ENCODE measurements at places on chromosomes 13 and 19.

DNA sequence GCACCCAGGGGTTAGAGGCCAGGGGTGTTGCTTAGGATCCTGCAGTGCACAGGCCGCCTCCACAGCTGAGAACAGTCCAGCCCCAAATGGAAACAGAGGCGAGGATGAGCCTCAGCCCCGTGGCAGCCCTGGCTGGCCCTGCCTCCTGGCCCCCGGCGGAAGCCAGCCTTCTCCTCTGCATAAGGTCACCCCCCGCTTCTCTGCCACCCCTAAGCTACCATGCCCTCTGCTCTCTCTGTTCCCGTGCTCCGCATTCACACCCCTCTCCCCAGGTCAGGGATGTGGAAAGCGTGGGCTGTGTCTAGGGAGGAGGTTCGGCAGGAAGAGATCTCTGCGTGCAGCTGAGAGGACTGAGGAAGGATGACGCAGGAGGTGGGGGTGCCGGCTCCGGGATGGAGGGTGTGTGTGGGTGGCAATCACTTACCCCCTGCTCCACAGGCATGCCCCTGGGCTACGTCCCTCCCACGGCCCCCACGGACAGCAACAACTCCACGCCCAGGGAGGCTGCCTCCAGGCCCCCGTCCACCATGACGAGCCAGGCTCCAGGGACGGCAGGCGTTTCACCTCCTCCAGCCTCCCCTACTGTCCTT, 6.0 kb downstream of the SSC5D start:
- DNase-seq = no peak

- DNase-seq = no peak
Observed at GRCh38 chr19:12597594-12597993, 13.0 kb downstream of the ZNF490 start.

DNA sequence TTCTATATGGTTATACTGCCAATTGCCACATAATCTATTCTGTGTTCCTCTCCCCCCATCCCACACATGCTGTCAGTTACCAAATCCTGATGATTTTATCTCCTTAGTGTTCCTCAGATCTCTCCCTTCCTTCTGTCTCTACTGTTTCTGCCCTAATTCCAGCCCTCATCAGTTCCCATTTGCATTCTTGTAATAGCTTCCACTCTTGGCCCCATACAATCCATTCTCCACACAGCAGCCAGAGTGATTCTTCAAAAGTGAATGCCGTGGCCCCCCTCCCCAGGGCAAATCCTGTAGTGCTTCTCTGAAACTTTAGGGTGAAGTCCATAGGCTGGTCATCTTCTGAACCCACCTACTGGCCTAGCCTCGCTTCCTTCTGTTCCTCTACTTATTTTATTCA, 114.4 kb downstream of the ZAR1L start:
- DNase-seq = no peak

GRCh38 chr13:50643060-50643459, 200.4 kb downstream of the DLEU7 start:
- no peak for DNase-seq

GRCh38 chr19:32223595-32224370, 121.6 kb upstream of the ZNF507 start:
- no peak for DNase-seq

- no peak for DNase-seq
Observed at GRCh38 chr19:5186293-5187050, 154.1 kb downstream of the PTPRS start.

DNA sequence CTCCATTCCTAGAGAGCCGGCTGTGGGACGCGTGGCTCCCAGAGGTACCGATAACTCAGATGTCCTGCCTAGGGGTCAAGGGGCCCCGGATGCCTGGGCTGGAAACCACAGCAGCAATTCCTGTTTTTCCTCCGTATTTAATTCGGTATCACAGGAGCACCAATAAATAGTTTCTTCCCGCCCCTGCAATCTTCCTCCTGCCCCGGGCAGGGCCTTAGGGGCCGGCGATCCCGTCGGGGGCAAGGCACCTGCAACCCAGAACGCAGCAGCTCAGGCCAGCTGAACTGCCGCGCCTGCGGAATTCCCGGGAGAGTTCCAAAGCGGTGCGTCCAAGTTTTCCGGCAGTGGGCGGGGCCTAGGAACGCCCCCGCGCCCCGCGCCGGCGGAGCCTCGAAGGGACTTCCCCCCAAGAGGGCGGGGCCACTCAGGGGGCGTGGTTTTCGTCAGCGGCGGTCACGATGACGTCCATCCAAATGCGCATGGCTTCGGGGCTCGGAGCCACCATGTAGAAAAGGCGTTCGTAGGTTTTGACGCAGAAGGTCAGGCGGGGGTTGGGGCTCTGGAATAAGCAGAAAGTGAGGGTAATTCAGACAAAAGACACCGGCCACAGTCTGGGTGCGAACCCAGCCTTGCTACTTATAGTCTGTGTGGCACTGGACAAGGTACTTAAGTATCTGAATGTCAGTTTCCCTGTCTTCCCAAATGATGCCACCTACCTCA, 9.7 kb upstream of the LYPD3 start:
- peak; percentile 95 for DNase-seq

DNA sequence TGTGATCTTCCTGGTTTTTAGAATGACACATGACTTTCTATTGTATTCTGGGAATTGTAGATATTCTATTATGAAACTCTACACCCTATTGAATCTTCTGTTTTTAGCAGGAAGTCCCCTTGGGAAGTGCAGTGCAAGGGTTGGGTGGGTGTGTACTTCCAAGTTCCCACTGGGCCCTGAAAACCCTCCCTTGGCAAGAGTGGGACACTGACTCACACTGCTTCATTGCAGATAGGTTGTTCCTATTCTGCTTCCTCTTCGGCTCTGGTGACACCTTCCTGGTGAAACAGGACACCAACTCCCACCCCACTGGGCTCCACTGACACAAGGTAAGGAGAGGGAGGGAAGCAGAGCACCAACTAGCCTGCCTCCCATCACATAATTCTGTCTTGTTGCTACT, 121.8 kb downstream of the KCTD12 start:
- DNase-seq = peak; percentile 47

GRCh38 chr19:36330216-36330615, 48.8 kb downstream of the ZFP14 start:
- DNase-seq = no peak

DNA sequence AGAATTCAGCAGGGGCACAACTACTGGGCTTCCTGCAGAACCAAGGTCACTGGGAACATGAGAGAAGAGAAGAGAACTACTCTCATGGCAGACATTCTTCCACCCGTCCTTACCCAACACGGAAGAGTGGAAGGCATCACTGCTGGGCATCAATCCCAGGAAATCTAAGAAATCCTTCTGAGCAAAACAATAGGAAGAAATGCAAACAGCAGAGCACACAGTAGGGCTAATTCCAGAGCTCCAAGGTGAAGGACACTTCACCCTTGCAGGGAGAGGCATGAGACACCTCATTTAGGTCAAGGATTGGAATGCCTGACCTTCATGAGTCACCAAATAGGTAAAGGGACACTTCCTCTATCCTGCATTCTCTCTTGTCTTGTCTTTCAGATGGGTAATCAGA, 2.8 kb downstream of the ERVV-2 start:
- no peak for DNase-seq

- no peak for DNase-seq
Observed at GRCh38 chr13:21316376-21316775, 139.9 kb downstream of the MRPL57 start.

DNA sequence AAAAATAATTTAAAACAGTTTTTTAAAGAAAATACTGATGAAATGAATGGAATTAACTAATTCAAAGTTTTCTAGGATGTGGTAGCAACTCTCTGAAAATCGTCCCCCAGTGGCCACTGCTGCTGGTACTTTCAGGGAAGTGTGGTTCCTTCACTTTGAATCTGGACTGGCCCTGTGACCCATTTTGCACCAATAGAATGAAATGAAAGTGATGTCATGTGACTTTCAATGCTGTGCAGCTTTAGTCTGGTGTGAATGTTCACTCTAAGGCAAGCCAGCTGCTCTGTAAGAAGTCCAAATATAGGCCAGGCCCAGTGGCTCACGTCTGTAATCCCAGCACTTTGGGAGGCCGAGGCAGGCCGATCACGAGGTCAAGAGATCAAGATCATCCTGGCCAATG, 26.4 kb upstream of the HNRNPA1L2 start:
- no peak for DNase-seq

- no peak for DNase-seq
Observed at GRCh38 chr19:32687681-32688080, 3.9 kb upstream of the NUDT19 start.

- no peak for DNase-seq
Observed at GRCh38 chr13:30142486-30143211, 164.7 kb downstream of the KATNAL1 start.

GRCh38 chr13:108315991-108316390, 46.5 kb downstream of the TNFSF13B start:
- no peak for DNase-seq

GRCh38 chr13:111213964-111214726, 99.0 kb downstream of the ARHGEF7 start:
- no peak for DNase-seq

DNA sequence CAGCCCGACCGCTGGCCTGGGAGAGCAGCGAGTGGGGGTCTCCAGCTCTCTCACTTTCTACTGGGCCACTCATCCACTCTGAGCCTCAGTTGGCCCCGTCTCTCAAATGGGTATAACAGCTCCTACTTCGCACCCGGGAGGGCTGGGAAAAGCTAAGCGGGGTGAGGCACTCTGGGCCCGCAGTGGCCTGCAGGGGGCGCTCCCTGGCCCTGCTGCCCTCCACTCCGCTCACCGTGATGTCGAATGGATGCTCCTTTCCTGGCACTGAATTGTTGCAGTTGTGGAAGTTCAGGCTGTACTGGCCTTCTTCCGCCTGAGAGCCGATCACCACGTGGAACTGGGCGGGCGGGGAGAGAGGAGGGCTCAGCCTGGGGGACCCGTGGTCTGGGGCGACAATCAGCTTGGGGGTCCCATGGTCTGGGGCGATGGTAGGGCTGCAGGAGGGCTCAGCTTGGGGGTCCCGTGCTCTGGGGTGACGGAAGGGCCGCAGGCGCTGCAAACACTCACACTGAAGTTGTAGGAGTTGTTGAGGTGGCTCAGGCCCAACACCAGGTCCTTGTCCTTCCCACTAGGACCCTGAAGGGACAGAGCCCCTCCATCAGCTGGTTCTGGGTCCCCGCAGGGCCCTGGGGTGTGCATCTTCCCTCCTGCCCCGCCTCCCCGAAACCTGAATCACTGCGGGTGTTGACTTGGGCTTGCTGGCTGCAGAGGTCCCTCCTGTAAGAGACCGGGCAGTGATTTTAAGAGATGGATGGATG, 3.9 kb downstream of the GPR108 start:
- DNase-seq = no peak

DNA sequence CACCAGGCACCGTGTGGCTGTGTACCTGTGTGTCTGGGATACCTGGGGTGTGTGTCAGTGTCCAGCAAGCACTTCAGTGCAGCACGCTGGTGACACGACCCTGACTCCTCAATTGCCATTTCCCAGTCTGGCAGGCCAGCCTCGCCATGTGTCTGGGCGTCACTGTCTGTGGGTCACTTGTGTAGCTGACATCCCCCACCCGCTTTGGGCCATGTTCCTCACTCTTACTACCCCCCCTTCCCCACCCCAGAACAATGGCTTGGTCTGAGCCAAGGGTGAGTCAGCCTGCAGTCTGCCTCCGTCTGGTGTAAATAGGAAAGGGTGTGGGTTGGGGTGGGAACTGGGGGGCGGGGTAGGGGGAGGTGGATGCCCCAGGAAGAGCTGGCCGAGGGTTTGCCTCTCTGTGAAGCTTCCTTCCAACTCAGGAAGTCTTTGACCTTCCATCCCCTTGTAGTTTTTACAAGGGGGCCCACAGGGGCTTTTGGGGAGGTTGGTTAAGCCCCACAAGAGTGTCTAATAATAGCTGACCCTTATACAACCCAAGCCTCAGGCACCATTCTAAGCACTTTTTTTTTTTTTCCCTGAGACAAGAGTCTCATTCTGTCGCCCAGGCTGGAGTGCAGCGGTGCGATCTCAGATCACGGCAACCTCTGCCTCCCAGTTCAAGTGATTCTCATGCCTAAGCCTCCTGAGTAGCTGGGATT, 17.6 kb downstream of the NOVA2 start:
- no peak for DNase-seq

DNA sequence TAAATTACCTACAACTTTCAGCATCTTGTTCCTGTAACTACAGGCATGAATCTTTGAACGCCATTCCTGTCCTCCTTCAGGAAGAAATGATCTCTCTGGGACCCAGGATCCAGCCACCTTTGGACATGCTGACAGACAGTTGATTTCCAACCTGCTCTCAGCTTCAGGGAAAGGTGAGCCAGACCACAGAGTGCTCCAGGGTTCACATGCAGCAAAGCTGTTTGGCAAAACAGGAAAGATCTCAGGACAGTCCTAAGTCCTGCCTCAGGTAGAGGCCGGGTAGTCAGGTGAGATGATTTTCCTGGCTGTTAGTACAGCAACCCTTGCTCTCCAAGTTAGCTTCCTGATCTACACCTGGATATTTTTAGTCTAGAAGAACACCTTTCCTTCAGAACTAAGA, 9.1 kb downstream of the SLC15A1 start:
- no peak for DNase-seq

- no peak for DNase-seq
Observed at GRCh38 chr13:89227356-89227755, 1556.2 kb downstream of the SLITRK5 start.

DNA sequence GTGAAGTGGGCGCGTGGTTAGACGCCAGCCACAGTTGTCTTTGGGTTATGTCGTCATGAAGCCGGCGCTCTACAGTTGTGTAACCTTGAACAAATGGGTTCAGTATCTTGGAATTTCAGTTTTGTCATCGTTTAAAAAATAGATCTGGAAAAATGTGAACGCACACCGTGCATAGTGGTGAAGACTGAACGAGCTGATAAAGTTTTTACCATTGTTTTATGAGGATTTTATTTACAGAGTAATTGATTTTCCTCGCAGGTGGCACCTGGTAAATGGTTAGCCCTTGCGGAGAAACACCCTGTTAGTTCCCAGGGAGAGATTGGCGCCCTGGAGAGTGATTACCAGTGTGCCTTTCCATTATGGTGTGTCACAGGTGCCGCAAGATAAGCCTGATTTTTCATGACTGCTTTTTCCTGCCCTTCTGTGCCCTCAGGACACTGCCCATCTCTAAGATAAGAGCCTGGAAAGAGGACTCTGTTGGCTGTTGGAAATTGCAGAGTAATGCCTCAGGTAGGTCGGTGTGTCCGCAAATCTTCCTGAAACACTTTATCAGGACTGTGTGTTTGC, 577 bp downstream of the ZNF181 start:
- no peak for DNase-seq

Measured in CD4-positive, alpha-beta T cell treated with Interleukin-15 for 1 hour (primary cell).